Mucosa of gallbladder (tissue), 1 donor: ENCODE measurements at places on chromosomes 5 and 9. TPM values are rescaled to one million over a fixed set of nuclear protein-coding genes. Genes with fewer than 3 reads are reported as not detected.

GRCh38 chr9:72539824-72540347 is 18.5 kb downstream of the TMC1 start:
- DNase-seq: no peak

DNA sequence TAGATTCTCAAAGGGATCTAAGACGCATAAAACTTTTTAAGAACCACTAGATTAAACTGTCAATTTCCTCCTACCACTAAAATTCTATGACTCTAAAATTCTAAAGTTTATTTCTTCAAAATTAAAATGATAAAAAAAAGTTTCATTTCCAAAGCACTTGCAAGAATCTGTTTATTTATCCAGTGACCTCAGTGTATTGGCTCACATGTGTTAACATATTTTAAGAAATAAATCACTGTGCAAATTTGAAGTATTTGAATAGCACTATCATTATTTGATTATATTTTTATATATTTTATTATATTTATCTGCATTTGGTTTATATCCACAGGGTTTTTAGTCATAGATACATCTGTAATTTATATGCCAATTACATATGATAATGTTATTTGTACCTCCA is 62.2 kb upstream of the SLC12A2 start:
- DNase-seq: no peak

DNA sequence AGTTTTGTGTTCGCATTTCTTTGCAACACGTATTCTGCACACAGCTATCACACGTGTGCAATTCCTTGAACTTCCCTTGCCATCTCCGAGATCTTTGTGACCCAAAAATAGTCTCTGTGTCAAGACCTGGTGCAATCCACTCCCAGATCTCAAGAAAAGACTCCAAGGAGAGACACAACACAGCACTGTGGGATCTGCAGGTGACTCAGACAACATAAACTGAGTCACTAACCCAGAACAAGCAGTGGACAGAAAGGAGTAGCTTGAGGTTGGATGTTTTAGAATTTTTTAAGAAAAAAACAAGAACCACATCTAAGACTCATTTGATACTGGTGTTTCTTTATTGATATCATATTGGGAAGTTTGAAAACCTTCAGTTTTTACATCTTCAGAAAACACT is 396.9 kb downstream of the AGTPBP1 start:
- DNase-seq: no peak

- no peak for DNase-seq
Observed at GRCh38 chr9:120299785-120300184, 280.2 kb downstream of the CDK5RAP2 start.

DNA sequence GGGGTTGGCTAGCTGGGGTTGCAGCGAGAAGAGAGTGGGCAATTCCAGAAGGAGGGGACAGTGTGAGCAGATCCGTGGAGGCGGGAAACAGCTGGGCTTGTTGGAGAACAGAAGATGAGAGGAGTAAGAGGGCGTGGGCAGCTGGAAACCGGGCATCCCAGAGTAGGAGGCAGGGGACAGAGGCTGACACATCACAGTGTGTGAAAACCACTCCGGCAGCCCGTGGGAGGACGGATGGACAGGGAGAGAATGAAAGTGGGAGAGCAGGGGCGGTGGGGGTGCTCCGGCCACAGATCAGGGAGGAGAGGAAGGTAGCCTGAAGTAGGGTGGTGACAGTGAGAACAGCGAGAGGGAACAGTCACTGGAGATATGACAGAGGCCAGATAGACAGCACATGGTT is 8.3 kb upstream of the PSMB7 start:
- DNase-seq: no peak

- no peak for DNase-seq
Observed at GRCh38 chr5:38878391-38879077, 32.7 kb downstream of the OSMR start.

GRCh38 chr9:127628758-127629467 is 16.8 kb downstream of the STXBP1 start:
- no peak for DNase-seq

DNA sequence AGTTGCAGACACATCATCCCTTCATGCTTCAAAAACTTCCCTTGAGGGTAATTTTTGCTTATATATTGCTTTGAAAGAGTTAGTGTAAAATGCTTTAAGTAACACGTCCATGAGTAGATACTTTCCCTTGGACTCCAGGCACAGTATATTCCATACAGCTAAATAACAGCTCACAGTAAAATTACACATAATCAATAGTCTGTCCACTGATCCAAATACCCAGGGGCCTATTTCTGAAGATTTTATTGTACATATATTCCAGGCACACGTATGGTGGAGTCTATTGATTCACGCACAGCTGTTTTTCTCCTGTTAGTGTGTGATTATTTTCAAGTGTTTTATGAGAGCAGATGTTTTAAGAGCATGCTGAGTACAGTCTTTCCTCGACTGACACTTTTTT is 223.7 kb upstream of the GRAMD2B start:
- no peak for DNase-seq

GRCh38 chr5:143557061-143557818 is 153.8 kb upstream of the NR3C1 start:
- DNase-seq: no peak

DNA sequence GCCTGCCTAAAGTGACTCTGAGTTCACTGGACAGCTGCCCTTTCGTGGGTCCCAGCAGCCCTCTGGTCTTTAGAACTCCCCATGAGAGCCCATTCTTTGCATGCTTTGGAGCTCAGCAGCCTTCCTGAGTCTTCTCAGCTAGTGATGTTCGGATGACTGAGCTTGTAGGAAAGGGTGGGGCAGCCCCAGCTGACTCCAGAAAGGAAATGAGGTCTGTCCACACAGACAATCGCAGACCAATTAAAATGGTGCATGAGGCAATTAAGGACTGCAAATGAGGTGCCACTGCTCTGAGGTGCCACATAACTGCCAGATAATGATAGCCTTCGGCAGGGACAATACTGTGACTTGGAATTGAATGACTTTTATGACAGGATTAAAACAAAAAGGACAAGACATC is 25.4 kb upstream of the TOMM5 start:
- no peak for DNase-seq

DNA sequence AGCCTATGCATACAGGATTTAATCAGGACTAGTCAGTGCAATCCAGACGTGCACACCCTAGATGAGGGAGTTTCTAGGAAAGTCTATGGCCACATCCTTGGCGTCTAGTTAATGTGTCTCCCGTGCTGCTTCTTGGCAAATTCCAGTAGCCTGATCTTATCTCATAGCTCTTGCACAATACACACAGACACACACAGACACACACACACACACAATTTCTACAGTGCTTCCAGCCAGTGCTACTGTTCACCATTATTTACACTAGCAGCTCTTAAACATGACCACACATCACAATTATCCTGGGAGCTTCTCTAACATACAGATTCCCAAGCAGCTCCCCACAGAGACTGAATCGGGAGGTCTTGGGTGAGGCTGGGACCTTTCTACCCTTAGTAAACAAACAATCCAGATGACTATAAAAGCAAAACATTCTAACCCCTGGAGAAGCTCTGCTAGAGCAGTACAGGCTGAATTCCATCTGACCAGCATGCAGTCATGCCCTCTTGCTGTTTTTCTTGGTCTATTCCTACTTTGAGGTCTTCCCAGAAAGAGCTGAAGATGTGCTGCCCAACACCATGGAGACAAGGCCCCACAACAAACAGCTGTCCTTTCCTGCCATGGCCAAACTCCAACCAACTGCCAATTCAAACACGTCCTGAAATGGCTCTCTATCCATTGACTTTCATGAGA is 236.6 kb downstream of the DEPDC1B start:
- DNase-seq: no peak

- DNase-seq: no peak
Observed at GRCh38 chr9:87729246-87729645, 3.3 kb downstream of the CTSL start.

- DNase-seq: no peak
Observed at GRCh38 chr5:155332618-155333017, 319.1 kb downstream of the KIF4B start.

DNA sequence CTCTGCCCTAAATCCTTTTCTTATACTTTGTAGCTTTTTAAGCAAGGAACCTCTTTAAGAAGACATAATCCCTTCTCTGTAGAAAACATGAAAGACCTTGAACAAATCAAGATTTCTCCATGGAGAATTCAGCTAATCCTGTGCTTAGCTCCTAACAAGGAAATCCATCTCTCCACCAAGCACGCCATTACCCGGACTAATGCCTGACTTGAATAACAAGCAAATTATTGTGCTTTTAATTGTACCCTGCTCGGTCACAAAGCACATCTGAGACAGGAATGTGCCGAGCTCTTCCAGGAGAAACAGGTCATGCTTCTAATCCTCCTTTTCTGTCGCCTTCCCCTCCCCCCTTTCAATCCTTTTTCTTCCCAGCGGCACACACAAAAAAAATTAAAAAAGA is 141.3 kb downstream of the PSAT1 start:
- no peak for DNase-seq

DNA sequence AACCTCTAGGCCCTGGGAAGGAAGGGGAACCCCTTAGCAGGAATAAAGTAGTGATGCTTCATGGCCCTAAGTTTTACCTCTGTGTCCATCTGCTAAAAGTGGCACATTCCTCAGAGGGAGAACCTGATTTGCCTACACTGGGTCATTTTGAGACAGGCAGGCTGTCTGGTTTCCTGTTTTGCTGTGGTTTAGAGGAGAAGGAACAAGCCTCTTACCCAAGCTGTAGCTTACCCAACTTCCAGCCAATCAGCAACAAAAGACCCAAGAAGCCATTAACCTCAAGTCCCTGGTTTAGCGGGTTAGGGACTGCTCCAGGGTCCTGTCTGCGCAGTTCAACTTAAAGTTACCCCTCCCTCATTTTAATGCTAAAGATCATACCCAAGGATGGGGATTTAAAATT is 411.0 kb downstream of the MAT2B start:
- peak; percentile 16 for DNase-seq

DNA sequence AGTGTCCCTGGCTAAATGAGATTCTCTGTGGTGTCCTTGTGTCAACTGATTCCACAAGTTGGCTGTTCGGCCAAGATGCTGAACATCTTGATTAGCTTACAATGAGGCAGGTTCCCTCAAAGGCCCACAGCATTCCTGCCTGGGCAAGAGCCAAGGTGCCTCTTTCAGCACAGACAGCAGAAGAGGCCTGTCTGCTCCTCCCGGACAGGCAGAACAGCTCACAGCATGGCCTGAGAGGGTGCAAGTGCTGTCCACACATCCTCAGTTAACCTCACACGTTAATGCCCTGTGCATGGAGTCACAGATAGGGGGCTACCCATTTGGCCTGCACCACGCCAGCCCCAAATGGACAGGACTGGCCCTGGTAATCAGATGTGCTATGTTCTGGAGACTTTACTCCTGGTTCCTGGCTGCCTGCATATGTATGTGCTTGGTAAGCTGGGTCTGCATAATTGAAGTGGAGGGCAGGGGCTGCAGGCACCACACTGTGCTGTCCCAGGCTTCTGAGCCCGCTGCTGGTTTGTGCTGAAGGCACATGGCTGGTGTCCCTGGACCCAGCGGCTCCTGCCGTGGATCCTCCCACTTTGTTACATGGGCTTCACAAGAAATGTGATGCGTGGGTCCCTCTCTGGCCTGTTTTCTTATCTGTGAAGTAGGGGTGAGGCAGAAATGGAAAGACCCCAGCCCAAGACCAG is 8.9 kb downstream of the CSF2 start:
- no peak for DNase-seq

DNA sequence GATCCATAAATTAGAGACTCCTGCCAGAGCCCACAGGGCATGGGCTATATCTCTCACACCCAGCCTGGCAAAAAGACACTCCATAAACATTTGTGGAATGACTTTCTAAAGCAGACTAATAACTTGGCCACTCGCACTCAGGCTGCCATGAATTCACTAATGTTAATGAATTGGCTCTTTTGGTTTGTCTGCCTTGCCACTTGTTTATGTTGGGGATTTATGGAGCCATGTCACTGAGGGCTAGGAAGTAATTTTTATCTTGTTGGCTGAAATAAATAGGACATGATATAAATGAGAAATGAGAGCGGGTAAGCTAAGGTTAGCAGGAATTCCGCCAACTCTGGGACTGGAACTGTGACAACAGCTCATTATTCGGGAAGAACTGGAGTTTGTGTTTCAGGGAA is 55.2 kb downstream of the DROSHA start:
- DNase-seq: no peak

DNA sequence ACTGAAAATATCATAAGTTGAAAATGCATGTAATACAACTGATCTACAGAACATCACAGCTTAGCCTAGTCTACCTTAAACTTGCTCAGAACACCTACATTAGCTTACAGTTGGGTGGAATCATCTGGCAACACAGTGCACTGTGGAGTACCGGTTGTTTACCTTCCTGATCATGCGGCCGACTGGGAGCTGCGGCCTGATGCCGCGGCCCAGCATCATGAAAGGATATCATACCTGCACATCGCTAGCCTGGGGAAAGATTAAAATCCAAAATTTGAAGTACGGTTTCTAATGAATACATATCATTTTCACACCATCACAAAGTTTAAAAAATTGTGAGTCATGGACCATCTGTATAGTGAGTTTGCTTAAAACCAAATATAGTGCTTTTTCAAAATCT is 1.8 kb downstream of the HACD4 start:
- no peak for DNase-seq

DNA sequence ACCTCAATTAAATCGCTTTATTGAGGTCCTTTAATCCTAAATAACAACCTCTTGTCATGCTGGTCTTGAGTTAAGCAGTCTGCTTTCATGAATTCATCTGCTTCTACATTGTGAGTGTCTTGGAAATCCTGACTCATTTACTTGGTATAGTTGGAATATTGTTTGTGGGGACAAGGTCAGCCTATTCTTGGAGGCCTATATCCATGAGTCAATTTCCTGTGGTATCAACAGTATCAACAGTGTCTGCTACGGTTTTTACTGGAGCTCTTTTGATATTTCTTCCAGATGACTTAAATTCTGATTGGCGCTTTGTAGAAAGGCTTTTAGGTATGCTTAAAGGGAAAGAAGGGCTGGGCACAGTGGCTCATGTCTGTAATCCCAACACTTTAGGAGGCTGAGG is 71.2 kb upstream of the PARP8 start:
- no peak for DNase-seq

DNA sequence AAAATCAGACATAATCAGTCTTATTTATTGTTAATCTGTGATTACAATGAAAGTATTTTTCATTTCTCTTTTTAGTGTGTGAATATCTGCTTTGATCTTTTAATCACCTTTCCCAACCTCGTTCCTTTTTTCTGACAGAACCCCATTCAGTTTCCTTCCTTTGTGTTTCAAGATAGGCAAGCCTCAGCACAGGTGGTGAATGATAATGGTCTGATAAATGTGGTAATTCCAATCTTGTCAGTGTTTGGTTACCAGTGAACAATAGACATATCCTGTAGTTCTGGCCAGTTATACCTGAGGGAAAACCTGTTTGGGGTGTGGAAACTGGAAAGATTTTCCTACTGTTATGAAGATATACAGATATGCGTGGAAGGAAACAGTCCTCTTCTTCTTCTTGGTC is 13.5 kb downstream of the STX17 start:
- DNase-seq: no peak

GRCh38 chr5:92637960-92638359 is 943.1 kb downstream of the NR2F1-AS1 start:
- no peak for DNase-seq

C9orf50 gene
- total RNA-seq: 1.0 TPM

ORM1 gene
- total RNA-seq: 12.7 TPM

PTGR1 gene
- total RNA-seq: 276 TPM

CDKN2B-AS1 gene
- 0.55 TPM for total RNA-seq

FBP2 gene
- not detected for total RNA-seq

FBN2 gene
- 3.5 TPM for total RNA-seq
